ENCODE measurements at places on chromosomes 16 and 17. TPM values are rescaled to one million over a fixed set of nuclear protein-coding genes. Genes with fewer than 3 reads are reported as not detected.

SPN gene
- not detected for total RNA-seq

AOC3 gene
- 0.26 TPM for total RNA-seq

ABCC3 gene
- total RNA-seq = 50.2 TPM

PLLP gene
- 1.6 TPM for total RNA-seq

CX3CL1 gene
- 0.35 TPM for total RNA-seq

ABCC6 gene
- 0.73 TPM for total RNA-seq

TERB1 gene
- total RNA-seq = not detected

MFAP4 gene
- total RNA-seq = not detected

UBE2Z gene
- 144 TPM for total RNA-seq

TRIM37 gene
- total RNA-seq = 42.0 TPM

KCNJ2 gene
- 0.36 TPM for total RNA-seq

PIRT gene
- not detected for total RNA-seq

KRTAP16-1 gene
- not detected for total RNA-seq

PPY gene
- not detected for total RNA-seq

RNF43 gene
- 3.8 TPM for total RNA-seq

CBX8 gene
- 12.8 TPM for total RNA-seq

COTL1 gene
- total RNA-seq = 465 TPM

LCAT gene
- total RNA-seq = 4.6 TPM

KRT40 gene
- total RNA-seq = not detected

PHB1 gene
- 585 TPM for total RNA-seq

THRA gene
- total RNA-seq = 11.2 TPM

FLYWCH1 gene
- 41.4 TPM for total RNA-seq

CTRB1 gene
- not detected for total RNA-seq

KRTAP2-1 gene
- not detected for total RNA-seq

MYH10 gene
- total RNA-seq = 44.6 TPM
